ENCODE measurements at places on chromosomes 3 and 15.

- DNase-seq = no peak
These were observed 476.3 kb downstream of the AGBL1 start for GRCh38 chr15:86555939-86556338.

DNA sequence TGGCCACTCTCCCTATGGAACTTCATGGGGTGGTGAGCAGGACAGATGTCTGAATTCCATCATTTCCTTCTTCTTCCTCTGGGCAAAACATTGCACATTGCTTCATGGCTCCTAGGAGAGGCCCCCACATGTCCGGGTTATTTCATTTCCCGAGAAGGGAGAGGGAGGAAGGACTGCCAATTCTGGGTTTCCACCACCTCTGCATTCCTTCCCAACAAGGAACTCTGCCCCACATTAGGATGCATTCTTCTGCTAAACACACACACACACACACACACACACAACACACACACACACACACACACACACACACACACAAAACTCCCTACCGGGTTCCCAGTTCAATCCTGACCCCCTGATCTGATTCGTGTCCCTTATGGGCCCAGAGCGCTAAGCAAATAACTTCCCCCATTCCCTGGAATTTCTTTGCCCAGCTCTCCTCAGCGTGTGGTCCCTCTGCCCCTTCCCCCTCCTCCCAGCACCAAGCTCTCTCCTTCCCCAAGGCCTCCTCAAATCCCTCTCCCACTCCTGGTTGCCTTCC lies 1.9 kb downstream of the RHO start:
- no peak for DNase-seq

GRCh38 chr15:23420806-23421575 lies 26.1 kb downstream of the GOLGA6L2 start:
- no peak for DNase-seq

DNA sequence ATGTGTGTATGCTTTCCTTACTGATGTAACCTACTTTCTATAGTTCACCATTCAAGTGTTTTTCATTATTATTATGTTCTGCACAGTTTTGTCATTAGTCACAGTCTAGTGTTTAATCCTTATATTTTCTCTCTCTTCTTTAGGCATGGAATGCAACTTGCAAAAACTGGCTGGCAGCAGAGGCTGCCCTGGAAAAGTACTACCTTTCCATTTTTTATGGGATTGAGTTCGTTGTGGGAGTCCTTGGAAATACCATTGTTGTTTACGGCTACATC lies 6.9 kb downstream of the SUCNR1 start:
- no peak for DNase-seq

DNA sequence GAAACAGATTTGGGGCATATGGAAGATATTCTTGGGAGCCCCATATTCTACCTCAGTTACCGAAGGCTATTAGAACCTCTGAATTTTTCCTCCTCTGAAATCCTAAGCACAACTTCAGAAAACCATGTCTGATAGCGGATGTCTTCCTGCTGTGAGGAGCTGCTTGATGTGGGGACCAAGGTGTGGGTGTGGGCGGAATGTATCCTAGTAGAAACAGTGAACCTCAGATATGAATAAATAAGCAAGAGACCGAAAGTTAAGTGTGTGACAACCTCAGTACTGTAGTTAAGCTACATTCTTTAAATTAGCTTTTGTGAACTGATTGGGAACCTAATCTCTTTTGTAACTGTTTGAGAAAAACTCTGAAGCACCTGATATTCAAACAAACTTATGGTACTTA lies 46.9 kb downstream of the SENP2 start:
- DNase-seq = no peak

GRCh38 chr15:79919090-79919748 lies 22.4 kb upstream of the MTHFS start:
- no peak for DNase-seq

- DNase-seq = no peak
These were observed 547.2 kb upstream of the TGFBR2 start for GRCh38 chr3:30059240-30059639.

DNA sequence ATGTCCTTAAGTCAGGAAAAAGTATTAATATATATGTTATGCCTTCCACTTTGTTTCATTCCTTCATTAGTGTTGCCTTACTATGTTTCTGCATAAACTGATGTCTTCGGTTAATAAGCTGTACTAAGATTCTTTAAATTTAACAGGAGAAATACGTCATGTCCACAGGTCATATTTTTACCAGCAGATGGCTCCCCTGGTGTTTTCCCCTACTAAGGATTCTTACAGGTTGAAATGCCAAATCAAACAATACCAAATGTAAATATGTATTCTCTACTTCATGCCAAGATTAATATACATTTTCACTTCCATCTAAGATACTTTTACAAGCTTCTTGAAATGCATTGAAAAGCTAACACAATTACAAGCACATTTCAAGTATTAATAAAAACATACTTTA lies 1602.1 kb downstream of the SI start:
- DNase-seq = no peak

DNA sequence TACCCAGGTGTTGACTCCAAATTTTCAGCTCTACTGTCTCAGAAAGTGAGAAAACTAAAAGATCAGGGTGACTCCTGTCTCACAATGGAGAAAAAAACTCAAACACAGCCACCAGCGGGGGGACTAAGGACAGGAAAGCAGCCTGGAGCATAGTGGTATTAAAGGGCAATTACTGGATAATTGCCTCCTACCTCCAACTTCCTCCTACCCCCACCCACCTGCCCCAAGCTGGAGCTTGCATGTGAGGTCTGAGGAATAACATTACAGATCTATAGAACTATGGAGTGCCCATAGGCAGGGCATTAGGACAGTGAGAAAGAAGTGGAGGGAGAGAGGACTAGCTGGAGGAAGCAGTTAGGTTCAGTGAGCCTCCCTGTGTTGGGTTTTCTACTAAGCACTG lies 2.7 kb upstream of the PCCB start:
- no peak for DNase-seq

- DNase-seq = no peak
These were observed 21.7 kb downstream of the XYLB start for GRCh38 chr3:38368238-38368637.

DNA sequence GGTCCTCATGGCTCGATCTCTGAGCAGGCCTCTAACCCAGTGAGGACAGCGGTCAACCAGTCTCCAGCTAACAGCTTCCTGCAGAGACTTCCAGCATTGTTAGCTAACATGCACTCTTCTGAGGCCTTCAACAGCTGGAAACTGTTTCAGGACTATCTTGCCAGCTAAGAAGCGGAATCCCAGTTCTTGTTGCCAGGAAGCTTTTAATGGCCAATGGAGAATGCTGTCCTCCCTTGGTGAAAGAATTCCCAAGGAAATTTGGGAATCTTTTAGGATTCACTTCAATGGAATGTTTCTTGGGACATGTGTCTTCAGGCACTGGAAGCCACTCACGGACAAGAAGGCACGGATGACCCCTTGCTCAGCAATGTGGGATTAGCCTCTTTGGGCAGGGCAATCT lies 91.7 kb downstream of the CEMIP start:
- no peak for DNase-seq

- DNase-seq = no peak
These were observed 47.1 kb downstream of the SCAP start for GRCh38 chr3:47428662-47429061.

DNA sequence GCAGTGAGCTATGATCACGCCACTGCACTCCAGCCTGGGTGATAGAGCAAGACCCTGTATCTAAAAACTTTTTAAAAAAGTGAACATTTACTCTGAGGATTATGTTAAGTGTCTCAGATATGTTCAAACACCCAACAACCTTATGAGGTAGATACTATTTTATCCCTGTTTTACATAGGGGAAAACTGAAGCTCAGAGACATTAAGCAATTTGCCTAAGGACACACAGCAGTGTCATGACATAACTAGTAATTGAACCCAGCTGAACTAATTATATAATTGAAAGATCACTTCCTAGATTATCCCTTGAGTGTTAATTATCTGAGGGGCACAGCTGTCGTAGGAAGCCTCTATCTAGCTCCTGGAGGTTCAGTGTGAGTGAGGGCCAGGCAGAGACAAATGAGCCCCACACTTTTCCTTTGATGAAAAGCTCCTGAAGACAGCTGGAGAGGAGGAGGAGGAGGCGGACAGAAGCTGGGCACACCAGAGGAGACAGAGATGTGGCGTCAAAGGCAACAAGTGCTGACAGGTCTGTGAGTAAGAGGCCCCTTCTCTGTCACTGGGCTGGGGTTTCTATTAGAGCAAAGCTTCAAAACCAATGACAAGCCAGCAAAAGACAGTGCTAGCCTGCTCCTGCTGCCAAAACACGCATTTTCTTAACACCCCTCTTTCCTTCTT lies 20.5 kb downstream of the TRH start:
- DNase-seq = no peak

GRCh38 chr15:101020945-101021344 lies 101.8 kb downstream of the LRRK1 start:
- no peak for DNase-seq

GRCh38 chr15:69661871-69662644 lies 209.4 kb downstream of the RPLP1 start:
- DNase-seq = no peak

- DNase-seq = no peak
These were observed 88.8 kb upstream of the TBL1XR1 start for GRCh38 chr3:177286034-177286433.

DNA sequence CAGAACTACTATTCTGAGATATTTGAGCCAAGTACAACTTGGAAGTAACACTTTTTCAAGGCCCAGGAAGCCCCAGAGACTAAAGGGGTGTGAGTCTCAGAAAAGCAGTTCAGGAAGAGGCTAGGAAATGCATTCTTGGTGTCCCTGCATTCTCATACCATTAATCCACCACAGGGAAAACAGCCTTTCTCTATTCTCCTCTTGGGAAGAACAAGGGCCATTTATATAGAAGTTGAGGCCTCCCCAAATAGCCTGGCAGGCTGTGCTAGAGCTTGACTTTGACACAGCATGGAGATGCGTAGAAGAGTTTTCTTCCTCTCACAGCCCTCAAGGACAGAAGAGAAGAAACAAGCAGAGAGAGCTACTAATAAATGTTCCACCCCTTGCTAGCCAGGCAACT lies 5.5 kb upstream of the NR2C2 start:
- no peak for DNase-seq

DNA sequence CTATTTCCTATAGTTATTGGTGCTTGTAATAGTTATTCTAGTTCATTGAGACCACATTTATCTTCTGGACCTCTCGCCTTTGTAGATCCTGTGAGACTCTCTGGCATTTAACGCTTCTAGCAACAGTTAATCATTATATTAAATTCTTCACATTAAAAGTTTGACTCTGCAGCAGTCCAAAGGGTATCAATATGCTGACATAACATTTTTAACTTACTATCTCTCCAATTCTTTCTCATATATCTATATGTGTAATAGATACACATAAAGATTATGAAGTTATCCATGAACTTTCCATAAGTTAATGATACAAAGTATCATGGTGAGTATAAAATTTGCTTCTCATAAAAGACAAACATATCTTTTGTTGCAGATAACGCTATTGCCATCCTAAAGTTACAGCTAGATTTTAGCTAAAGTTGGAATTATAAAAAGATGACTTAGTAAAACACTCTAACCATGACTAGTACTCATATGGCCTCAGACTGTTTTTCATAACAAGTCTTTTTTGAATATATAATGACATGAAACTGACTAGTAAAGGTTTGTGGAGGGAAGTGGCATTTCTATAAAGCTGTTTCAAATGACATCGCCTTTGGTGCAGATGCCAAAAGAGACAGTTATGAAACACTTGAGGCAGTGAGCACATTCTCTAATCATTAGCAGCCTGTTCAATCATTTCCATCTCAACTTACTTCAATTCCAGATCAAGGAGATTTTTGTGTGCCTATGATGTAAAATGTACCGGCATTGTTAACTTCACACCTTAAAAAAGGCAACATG lies 379.3 kb upstream of the CBLB start:
- no peak for DNase-seq

DNA sequence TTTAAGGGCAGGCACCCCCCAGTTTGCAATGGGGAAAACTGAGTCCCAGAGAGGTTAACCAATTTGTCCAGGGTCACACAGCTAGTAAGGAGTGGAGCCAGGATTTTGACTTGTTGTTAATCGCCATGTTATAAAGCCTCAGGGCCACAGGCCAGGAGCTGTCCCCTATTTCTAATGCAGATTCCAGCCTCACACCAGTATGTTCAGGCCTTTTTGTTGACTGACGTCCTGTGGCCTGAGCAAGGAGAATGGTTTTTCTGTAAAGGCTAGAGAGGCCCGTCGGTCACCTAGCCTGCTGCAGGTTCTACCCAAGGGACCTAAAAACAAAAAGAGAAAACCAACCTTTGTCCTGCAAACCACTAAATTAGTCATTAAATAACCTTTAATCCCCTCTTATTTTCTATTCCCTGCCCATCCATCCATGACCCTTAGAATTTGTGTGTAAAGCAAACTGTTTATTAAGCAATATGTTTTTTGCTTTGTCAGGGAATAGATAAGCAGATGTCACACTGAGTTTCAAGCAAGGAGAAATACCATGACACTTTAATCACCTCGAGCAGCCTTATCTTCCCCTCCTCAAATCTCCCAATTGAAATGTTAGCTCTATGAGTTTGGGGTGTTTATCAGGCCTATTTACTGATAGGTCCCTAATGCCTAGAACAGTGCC lies 14.1 kb downstream of the ACOX2 start:
- no peak for DNase-seq

GRCh38 chr3:71415681-71416122 lies 167.8 kb downstream of the FOXP1 start:
- DNase-seq = no peak

GRCh38 chr3:195450731-195451229 lies 8.0 kb upstream of the ACAP2 start:
- no peak for DNase-seq

- DNase-seq = no peak
These were observed 21.0 kb upstream of the LIMD1 start for GRCh38 chr3:45573591-45573990.

GRCh38 chr15:75584121-75584520 lies 5.0 kb upstream of the PTPN9 start:
- no peak for DNase-seq

GRCh38 chr3:4812591-4812990 lies 166.6 kb upstream of the BHLHE40 start:
- no peak for DNase-seq

- DNase-seq = no peak
These were observed 1105.4 kb downstream of the TUSC7 start for GRCh38 chr3:117814975-117815374.

DNA sequence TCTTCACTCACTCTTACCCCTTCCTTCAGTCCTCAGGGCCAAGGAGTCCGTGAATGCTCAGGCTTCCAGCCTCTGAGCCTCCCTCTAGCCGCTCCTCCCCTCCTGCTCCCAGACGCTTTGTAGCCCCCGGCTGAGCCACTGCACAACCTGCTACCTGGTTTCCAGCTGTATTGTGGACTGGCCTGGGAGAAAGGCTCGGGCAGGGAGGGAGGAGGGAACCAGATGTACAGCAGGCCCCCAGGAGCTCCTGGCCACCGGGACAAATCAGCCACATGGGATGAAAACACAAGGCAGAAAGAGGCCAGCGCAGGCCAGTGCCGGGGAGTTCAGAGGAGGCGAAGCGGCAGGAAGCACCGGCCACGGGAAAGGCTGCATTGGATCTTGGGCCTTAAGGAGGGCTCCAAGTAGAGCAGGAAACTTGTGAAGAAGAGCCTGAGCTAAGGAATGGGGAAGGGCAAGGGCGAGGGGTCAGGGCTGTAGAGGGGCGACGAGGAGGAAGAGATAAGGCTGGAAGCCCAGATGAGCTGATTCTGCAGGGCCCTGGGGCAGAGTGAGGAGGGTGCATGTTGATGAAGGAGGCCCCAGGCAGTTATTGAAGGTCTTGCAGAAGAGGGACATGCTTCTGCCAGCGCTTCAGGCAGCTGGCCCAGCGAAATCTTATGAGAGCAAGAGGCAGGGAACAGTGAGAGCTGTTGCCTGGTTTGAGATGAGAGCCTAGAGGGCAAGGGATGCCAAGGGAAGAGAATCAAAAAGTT lies 14.3 kb downstream of the CPN2 start:
- DNase-seq = no peak

GRCh38 chr3:69541711-69542088 lies 155.8 kb upstream of the FRMD4B start:
- no peak for DNase-seq

All from activated CD4-positive, alpha-beta T cell treated with anti-CD3 and anti-CD28 coated beads, Interleukin-2, amount 50 U/mL, for 48 hours (primary cell).